ENCODE measurements at places on chromosomes 1 and 21.

GRCh38 chr1:42983253-42983652, 24.6 kb upstream of the SLC2A1 start:
- DNase-seq = no peak

DNA sequence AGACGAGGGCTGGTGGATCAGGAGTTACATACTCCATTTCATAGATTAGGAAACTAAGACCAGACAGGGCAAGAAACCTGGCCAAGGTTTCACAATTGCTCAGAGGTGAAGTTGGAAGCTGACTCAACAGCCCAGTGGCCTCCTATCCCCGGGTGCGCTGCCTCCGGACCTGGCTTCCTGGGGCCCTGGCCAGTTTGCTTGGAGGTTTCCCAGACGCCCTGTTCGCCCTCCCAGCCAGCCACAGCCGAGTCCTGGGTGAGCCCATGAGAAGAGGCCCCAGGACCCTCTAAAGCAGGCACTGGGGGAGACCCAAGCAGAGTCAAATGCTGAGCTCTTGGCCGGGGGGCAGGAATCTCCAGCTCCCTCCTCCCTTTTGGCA, 180.1 kb downstream of the ZBTB18 start:
- no peak for DNase-seq

DNA sequence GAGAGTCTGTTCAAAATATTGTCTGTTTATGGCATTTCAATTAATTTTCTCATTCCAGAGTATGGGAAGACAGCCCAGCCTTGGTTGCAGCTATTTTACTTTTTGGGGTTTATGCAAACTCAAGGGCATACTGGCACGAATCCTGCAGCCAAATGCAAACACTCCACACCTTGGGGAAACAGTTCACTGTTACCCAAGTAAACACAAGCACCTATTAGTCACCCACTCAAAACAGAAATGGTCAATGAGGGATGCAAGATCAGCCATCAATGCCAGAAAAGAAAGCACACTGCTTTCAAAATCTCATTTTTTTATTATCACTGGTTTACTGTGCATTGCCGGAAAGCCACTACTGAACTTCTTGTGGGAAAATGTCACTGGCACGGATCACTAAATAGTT, 170.6 kb downstream of the RUNX1 start:
- no peak for DNase-seq

DNA sequence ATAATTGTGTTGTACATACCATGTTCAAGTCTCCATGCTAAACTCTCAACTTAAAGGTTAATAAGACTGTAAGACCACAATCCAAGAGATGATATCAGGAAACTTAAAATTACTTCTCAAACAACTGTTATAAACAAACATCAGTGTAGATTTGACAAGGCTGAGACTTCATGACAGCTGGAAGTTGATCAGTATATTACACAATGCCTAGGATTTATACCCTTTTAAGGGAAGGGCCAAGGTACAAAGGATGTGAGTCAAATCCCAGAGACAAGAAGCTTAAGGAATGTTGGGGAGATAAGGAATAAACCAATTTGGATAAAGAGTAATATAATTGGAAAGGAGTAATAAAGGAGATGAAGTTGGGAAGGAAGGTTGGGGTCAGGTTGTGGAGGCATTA, 98.8 kb downstream of the LBR start:
- DNase-seq = no peak

DNA sequence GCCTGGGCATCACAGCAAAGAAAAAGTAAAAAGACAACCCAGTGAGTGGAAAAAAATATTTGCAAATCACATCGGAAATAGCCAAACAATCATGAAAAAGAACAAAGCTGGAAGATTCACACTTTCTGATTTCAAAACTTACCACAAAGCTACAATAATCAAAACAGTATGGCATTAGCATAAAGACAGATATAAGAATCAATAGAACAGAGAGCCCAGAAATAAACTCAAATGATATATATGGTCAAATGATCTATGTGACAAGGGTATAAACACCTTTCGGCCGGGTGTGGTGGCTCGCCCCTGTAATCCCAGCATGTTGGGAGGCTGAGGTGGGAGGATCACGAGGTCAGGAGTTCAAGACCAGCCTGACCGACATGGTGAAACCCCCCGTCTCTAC, 13.5 kb downstream of the ACOT7 start:
- no peak for DNase-seq

- DNase-seq = no peak
Measured at GRCh38 chr1:198612471-198613260, 26.2 kb upstream of the PTPRC start.

DNA sequence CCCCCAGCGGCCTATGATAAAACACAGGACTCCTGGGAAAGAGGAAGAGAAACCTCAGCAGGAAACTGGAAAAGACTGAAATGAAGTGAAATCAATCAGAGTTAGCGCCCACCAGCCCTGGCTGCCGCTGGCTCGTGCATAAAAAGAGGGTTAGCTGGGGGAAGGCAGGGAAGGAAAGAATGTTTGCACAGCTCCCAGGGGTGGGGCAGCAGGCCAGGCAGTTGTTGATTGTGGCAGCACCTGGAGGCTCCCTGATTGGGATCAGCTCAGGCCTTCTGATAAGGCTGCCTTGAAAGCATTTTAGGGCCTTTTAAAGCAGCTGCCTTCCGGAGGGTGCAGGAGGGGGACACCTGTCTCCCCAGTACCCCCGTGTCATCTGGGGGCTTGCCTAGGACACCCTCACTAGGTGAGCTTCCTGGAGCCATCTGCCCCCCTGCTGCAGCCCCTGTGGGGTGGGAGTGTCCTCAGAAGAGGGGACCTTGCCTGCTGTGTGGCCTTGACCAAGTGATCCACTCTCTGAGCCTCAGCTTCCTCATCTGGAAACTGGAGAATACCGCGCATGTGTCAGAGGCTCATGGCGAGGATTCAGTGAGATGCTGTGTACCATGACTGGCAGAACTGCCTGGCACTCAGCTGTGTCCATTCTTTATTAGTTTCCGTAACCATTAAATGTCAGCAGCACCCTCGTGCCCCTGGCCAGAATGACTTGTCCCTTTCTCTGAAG, 6.6 kb downstream of the EPHB2 start:
- no peak for DNase-seq

GRCh38 chr1:225768662-225769426, 8.8 kb upstream of the SRP9 start:
- no peak for DNase-seq

DNA sequence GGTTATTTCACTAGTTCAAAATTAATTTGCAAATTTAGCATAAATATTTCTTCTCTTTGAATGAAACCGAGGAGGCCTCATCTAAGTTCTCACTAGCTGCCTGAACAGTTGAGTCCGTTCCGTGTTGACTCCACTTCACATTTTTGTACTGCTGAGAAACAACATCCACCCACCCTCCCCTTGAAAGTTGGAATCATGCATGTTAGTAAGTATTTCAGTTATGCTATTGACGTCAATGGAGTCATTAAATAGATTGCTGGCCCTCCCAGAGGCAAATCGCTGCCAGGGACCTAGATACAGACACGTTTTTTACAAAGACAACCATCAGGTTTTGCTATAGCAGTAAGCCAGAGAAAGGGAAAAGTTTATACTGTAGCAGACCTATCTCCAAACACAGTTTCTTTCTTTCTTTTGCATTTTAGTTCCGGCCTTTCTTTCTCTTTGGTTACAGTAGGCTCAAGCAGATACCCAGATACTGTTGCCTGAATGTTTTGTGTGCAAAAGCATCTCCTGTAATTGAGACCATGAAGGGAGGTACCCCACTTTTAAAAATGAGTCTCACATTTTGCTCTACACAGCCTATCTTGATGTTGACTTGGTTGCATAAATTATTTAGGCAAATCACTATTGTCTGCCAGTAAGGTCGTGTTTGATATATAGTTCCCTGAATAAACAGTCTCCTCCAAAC, 262.6 kb upstream of the SGIP1 start:
- peak; percentile 98 for DNase-seq

DNA sequence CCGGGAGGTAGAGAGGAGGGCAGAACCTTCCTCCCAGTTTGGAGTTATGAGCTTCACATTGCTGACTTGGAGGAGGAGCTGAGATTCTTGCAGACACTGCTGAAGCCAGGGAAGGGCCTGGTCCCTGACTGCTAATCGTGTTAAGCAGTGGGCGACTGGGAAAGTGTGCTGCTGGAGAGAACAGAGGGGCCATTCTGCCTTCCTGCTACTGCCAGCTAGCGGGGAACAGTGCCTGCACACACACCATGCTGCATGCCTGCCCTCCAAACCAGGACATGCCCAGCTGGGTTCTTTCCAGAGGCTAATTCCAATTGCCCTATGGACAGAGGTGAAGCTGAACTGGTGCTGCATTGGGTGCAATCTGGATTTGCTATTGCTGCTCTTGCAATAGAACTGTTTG, 281.4 kb downstream of the AJAP1 start:
- DNase-seq = no peak

GRCh38 chr1:20220036-20220435, 33.7 kb upstream of the PLA2G2C start:
- no peak for DNase-seq

Data from non-pigmented ciliary epithelial cell (primary cell).